ENCODE measurements at places on chromosomes 3 and 15.

DNA sequence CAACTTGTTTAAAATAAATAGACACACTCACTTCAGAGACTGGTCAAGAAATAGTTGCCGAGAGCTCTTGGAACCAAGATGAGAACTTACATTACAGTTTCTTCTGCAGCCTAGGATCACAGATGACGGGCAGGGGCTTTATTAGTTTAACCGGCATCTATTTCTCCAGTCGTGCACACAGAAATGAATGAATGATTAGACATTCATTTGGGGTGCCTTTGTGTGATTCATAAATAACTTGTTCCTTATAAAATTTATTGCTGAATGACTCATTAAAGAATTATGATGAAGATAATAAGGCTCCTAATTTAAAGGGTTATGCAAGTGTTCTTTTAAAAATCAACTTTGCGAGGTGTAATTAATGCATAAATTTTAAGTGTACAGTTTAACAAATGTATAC is 20.8 kb downstream of the NFKBIZ start:
- DNase-seq, result no peak

GRCh38 chr15:51186181-51186705 is 91.5 kb upstream of the TNFAIP8L3 start:
- DNase-seq, result no peak

DNA sequence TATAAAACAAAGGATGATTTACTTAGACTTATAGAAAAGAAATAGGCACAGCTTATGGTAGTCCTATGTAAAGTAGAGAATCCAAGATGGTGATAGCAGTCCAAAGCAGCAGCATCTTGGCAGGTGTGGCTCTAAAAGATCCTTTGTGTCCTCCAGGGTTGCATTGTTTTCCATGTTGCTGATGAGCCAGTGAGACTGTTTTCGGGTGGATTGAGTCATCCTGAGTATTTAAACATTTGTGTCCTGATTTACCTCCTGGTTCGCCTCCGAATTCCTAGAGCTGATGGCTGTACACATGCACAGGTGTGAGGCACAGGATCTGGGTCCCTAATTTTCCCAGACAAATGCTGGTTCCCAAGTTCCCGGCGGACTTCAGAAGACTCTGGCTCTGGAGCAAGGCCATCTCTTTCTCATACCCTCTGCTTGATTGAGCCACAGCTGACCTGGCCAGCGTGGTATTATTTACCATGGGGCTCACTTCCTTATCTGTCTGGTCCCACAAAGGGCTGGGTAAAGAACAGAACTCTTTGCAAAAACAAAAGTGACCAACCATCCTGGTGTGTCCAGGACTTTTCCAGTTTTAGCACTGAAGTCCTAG is 51.0 kb downstream of the ARNT2 start:
- no peak for DNase-seq

DNA sequence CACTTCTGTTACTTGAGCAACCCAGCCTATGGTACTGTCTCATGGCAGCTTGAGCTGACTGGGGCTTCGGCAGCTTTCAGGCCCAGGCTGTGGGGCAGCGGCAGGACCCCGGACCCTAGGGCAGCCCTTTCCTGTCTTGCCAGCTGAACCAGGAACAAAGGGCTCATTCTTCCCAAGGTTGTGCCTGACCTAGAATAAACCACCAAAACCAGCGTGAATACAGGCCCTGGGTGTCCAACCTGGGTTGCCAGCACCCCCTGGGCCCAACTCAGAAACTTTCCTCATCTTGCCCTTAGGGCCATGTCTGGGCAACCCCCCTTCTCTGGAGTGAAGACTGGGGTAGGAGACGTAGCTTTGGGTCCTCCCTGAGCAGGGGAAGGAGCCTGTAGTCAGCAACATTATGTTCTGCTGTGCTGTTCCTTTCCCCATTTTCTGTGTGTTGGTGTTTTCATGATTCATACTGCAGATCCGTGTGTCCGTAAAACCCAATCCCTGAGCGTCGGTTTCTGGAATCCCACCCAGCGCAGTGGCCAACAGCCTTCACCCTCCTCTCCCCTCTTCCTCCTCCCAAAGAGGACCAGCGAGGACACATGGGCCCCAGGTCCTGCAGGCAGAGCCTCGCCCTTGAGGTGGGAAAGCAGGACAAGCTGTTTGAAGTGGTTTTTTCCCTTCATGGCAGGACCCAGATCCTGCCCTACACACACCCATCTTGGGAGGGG is 33.5 kb downstream of the TKT start:
- no peak for DNase-seq

DNA sequence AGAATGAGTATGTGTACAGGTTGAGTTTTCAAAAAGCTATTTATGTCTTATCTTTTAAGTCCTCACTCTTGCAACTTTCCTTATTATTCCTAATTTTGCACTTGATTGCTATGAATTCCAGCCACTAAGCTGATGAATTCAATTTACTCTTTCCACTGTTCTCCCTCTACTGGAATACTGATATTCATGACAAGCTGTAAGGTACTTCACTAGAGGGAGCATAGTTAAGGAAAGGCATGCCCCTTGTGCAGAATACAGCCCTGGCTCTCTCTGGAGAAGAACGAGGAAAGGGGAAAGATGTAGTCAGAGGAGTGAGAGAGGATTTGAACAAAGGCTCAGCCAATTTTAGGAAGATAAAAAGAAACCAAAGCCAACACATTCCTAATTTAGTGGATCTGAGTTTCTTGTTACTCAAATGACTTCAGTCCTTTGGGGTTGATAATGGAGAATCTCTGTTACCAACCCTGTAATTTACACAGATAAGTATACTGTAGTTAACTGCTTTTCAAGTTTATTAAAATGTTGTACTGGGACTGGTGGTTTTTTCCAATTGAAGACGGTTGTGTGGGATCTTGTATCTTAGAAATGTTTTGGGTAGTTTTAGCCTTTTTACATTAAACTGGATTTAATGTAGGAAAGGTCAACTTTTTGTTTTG is 4.0 kb downstream of the SCAANT1 start:
- no peak for DNase-seq

DNA sequence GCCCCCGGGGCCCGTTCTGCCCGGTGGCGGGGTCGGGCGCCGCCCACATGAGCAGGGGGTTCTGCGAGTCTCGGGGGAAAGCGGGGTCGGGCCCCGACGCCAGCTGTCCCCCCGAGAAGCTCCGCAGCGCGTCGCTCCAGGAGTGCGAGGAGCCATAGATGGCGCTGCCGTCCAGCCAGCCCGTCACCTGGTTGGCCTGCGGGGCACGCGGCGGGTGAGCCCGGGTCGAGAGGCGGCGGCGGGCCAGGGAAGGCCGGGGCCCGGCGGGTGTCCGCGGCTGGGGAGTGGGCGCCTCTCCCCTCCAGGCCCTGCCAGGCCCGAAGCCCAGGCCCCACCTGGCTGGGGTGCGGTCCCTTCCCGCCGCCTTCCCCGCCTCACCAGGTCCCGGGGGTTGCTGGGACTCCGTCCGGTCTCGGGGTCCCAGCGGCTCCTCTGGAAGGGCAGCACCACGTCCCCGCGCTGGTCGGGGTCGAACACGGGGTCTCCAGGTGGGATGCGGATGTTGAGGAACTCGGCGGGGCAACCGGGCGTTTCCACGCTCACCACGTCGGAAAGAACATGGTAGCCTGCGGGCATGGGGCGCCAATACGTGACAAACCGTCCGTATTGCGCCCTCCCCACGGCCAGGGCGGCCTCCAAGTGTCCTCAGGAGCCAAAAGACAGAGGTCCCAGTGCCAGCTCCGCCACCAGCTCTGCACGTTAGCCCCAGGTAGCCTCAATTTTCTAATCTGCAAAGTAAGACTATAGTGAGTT is 2.4 kb downstream of the DUOX2 start:
- DNase-seq, result no peak

GRCh38 chr3:141087076-141087777 is 36.1 kb downstream of the SPSB4 start:
- no peak for DNase-seq

DNA sequence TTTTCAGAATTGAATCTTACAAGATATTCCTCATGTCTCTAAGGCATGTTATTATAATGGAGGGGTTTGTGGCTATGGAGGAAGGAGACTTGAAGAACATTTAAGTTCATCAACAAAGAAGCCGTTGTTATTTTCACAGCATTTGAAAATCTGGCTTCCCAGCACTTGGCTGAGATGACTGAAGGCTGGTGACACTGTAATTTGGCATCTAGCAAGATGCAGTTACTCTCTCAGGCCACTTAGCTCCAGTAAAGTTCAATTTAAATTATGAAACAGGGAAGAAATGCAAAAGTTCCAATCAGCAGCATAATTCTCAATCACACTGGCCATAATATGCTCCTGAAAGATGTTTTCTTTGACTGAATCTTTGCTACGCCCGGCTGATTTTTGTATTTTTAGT is 139.4 kb upstream of the NUDT16 start:
- no peak for DNase-seq

- DNase-seq, result no peak
These were observed 82.3 kb downstream of the RBPMS2 start for GRCh38 chr15:64693134-64693533.

DNA sequence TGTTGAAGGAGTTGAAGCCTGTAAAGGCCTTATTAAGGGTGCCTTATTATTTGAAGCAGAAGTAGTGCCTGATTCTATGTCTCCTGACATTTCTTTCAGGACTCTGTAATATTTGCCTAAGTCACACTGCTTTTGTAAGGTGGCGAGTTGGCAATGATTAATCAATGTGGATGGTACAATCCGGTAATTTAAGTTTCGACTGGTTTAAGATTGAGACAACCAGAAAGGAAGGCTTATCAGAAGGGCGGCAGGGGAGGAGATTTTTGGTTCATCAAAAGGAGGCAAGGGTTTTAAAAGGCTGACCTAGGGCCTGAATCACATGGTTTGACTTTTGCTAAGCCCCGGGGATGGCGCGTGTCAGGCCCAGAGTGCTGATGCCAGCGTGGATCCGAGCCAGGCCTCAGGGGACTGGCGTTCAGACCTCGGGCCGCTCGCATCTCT is 830 bp upstream of the RNF13 start:
- DNase-seq, result no peak

- DNase-seq, result peak; percentile 35
These were observed 77.8 kb upstream of the HES1 start for GRCh38 chr3:194058189-194058571.

GRCh38 chr15:34239151-34239808 is 14.5 kb downstream of the EMC4 start:
- no peak for DNase-seq

- no peak for DNase-seq
These were observed 54.1 kb upstream of the FURIN start for GRCh38 chr15:90814191-90814821.

GRCh38 chr3:134922101-134922500 is 127.0 kb downstream of the EPHB1 start:
- DNase-seq, result no peak
